Dorsolateral prefrontal cortex (tissue), 122 donors: ENCODE measurements at places on chromosomes 6 and 20.

DNA sequence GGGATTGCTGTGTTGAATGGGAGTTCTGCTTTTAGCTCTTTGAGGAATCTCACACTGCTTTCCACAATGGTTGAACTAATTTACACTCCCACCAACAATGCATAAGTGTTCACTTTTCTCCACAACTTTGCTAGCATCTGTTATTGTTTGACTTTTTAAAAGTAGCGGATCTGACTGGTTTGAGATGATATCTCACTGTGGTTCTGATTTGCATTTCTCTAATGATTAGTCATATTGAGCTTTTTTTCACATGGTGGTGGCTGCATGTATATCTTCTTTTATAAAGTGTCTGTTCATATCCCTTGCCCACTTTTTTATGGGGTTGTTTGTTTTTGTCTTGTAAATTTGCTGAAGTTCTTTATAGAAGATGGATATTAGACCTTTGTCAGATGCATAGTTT lies 588.3 kb upstream of the ADGRB3 start:
- DNase-seq, result no peak

DNA sequence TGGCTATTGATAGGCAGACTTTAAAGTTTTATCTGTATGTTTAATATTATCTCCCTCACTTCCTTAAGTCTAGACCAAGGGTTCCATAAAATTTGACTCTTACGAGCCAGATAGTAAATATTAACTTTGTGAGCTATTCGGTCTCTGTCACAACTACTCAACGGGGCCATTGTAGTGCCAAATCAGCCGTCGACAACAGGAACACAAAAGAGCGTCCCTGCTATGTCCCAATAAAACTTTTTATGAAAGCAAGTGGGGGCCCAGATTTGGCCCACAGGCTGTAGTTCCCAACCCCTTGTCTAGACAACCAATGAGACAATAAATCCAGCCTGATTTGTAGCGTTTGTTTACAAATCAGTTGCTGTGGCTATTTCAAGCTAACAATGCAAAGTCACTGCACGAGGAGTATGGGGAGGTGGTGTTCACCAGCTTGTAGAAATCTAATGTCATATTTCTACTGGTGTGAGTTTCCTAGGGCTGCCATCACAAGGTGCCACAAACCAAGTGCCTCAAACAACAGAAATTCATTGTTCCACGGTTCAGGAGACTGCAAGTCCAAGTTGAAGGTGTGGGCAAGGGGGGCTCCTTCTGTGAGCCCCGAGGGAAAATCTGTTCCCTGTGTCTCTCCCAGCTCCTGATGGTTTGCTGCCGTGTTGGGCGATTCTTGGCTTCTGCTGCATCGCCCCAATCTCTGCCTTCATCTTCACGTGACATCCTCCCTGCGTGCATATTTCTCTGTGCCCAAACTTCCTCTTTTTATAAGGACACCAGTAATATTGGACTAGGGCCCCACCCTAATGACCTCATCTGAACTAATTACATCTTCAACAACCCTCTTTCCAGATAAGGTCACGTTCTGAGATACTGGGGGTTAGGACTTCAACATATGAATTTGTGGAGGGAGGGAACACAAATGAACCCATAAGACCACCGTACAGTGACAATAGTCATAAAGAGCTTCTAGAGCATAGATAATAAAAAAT lies 356.0 kb upstream of the JARID2 start:
- DNase-seq, result no peak

DNA sequence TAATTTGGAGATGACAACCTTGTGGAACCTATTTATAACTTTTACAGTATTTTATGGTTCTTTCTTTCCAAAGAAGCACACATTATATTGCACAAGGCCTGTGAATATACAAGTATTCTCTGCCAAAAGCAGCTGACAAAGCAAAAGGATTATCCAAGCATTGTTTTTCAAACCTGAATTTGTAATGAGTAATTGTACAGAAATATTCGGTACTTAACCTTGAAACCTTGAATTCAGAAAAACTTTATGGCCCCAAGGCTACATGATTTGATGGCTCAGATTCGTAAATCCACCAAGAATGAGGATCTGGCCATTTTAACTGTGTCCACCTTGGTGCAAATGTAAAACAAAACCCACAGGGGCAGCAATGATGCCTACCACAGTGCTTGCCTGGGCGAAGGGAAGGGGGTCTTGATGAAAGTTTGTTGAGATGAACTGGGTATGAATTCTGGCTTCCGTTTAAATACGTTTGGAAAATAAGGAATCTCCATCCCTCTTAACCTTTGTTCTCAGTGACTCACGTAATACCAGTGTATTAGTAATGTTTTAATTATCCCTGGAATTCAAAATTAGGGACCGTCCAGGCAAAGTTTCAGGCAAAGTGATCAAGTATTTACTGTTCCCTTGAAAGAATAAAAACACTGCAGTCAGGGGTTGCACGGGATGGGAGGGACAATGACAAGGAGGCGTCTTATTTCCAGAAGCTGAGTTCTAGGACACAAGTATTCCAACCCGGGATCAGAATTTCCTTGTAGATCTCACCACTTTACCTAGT lies 2.7 kb upstream of the RBM24 start:
- DNase-seq, result no peak

- no peak for DNase-seq
Measured at GRCh38 chr6:149078211-149078782, 239.2 kb upstream of the TAB2 start.

DNA sequence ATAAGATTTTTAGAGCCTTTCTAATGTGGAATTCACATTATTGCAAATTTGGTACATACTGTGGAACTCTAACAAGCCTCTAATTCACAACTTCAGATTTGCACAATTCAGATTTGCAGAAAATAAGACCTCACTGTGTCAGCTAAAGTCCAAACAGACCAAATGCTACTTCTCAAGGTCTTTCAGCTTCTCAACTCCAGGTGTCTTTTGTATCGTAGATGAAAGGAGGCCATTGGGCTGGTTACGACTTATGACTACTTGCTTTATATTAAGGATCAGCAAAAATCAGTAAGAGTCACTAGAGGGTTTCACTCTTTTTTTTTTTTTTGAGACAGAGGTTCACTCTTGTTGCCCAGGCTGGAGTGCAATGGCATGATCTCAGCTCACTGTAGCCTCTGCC lies 37.8 kb downstream of the ZNF217 start:
- DNase-seq, result no peak

- DNase-seq, result no peak
Measured at GRCh38 chr6:31545291-31545690, 1.1 kb downstream of the ATP6V1G2 start.

- no peak for DNase-seq
Measured at GRCh38 chr6:158152659-158153058, 15.4 kb downstream of the SERAC1 start.

DNA sequence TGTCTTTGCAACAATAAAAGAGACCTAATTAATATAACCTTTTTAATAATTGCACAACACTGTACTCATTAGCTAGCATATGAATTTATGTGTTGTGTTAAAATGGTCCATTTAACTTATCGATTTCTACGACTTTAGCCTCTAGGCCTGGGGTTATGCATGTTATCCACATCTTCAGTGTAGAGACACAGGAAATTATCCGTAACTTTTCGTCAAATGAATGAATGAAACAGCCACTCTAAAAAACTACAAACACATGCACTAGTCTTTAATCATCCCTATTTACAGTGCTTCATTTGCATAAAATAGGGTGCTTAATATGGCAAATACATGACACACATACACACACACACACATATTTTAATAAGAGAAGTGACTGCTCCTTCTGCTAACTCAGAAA lies 22.3 kb upstream of the LMBRD1 start:
- no peak for DNase-seq

DNA sequence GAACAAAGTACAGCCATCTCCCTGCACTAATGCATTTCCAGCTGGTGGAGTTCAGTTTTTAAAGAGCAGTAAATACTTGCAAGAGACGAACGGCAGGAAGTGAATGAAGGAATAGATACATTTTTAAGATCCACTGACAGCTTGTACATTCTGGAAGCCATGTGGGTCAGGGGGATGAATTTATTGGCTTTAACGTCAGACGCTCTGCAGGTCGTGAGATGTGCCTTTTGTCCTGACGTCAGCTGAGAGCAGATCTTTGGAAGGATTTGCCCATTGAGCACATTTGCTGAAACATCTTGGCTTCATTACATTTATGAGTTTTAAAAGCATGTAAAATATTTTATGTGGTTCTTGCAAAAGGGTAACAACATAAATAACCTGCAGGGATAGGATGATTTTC lies 29.5 kb upstream of the SALL4 start:
- DNase-seq, result no peak

- no peak for DNase-seq
Measured at GRCh38 chr6:98847416-98847778, 13.0 kb downstream of the POU3F2 start.

- no peak for DNase-seq
Measured at GRCh38 chr6:107355659-107356058, 103.7 kb downstream of the PDSS2 start.

DNA sequence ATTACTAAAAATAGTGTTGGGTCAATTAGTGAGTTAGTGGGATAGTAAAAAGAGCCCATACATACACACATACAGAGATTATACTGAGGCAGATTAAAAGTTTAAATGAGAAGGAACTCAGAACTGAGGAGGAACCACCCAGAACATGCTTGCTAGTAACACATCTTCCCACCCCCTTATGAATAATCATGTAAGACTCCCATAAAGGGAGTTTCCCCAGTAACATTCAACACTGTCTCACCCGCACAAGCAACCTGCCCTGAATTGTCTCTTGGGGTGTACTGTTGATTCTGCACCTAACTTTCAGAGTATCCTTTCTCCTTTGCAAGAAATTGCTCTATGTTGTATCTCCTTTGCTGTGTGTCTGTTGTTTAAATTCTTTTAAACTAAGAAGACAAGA lies 11.1 kb upstream of the HLA-DQB2 start:
- DNase-seq, result no peak

DNA sequence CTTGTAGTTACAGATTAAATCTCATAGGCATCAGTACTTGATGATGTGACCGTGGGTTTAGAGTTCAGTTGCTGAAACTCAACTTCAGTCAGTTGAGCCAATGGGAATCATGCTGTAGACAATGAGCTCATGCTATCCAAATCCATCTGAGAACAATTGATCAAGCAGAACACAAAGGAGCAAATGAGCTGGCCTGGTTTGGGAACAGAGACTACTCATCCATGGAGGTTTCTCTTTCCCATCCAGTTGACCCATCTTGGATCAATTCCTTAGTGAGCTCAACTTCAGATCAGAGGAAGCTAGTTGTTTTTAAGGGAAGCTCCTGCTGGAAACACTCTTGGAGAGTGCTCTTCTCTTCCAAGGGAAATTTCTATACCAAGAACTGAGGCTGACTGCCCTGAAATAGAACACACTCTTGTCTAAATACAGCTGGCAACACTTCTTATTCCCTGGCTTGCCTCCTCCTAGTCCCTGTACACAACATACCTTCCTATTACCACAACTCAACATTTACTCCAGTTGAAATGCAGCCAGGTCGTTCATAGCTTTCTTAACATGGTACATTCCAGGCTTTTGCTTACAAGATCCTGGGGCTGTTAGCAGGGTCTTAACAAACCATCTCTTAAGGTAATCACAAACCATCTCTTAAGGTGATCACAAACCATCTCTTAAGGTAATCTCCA lies 203.9 kb upstream of the PRDM1 start:
- no peak for DNase-seq

GRCh38 chr20:37981568-37981967 lies 51.7 kb downstream of the TTI1 start:
- no peak for DNase-seq

GRCh38 chr6:84137051-84137375 lies 90.4 kb downstream of the CEP162 start:
- peak; percentile 32 for DNase-seq

DNA sequence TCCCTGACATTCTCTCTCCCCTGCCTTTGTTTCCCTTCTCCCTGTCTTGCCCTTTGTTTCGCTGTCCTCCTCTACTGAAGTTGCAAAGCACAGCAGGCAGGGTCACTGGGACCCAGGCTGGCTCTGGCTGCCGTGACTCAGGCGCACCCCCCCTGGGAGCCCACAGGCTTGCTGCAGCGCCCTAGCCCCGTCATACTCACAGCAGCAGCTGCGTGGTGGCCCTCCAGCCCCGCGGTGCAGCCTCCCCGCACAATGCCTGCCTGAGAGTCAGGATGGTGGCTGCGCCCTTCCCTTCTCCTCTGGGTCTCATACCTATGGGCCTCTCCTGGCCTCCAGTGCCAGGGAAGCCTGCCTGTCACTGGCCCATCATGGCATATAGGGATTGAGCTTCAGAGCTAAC lies 41.7 kb downstream of the TXNDC5 start:
- no peak for DNase-seq

- no peak for DNase-seq
Measured at GRCh38 chr6:113281014-113281413, 576.1 kb upstream of the MARCKS start.

DNA sequence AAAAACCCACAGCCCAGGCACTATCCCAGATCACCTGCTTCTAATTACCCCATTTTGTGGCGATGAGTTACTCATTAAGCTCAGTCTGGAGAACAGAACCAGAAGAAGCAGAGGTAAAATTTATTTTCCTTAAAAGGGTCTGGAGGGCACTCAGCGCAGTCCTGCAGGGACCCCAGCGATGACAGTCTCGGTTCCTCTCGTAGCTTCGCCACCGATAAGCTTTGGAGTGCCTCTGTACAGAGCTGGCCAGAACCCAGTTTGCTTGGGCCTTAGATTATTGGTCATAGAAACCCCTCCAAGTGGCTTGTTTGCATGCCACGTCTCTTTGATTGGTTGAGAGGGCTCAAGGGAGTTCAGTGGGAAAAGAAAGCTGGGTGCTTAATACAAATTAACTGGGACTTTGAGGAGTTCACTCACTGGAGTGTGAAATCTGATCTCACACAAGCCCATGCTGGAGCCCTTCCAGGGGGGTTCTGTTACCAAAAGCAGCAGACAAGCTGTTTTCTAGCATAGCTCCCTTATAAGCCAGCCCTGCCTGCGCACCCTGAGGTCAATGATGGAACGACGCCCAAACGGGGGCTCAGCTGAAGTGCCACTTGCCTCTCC lies 158.5 kb upstream of the ARID1B start:
- no peak for DNase-seq
